ENCODE measurements at places on chromosomes 6 and 20. TPM values are rescaled to one million over a fixed set of nuclear protein-coding genes. Genes with fewer than 3 reads are reported as not detected.

The GNAS-AS1 gene
- 1.2 TPM for total RNA-seq

The CFB gene
- not detected for total RNA-seq

The PDE7B gene
- total RNA-seq: under 0.01 TPM

The AIG1 gene
- total RNA-seq: 16.1 TPM

The SPATS1 gene
- total RNA-seq: not detected

The SCRT2 gene
- total RNA-seq: not detected

The CALHM4 gene
- total RNA-seq: not detected

The SPTLC3 gene
- total RNA-seq: 18.5 TPM

The BHLHE23 gene
- not detected for total RNA-seq

The ASXL1 gene
- total RNA-seq: 49.2 TPM

The EYA4 gene
- total RNA-seq: 0.79 TPM

The BPIFB1 gene
- total RNA-seq: not detected

The SOD2 gene
- total RNA-seq: 38.7 TPM

The FRK gene
- 5.1 TPM for total RNA-seq

The PRPH2 gene
- total RNA-seq: 0.79 TPM

The TSPYL1 gene
- 124 TPM for total RNA-seq

The PGK2 gene
- not detected for total RNA-seq

The ERVFRD-1 gene
- total RNA-seq: under 0.01 TPM

The PCMTD2 gene
- total RNA-seq: 29.2 TPM

The PRKN gene
- total RNA-seq: 0.22 TPM

The FKBP1C gene
- 2.0 TPM for total RNA-seq

The ANKRD6 gene
- total RNA-seq: 3.1 TPM

The GMNN gene
- total RNA-seq: 18.8 TPM

The CNR1 gene
- total RNA-seq: not detected

The MICB gene
- not detected for total RNA-seq

The MCM8 gene
- total RNA-seq: 3.1 TPM

The SUMO4 gene
- 2.7 TPM for total RNA-seq

The ZNF165 gene
- total RNA-seq: 1.6 TPM

The NKX2-2 gene
- not detected for total RNA-seq

The TEAD3 gene
- 47.5 TPM for total RNA-seq

The ZNF311 gene
- total RNA-seq: 1.6 TPM

The TSBP1 gene
- not detected for total RNA-seq

The MAVS gene
- 29.1 TPM for total RNA-seq

Measured in placental epithelial cell (primary cell).